Mucosa of descending colon (tissue), 3 donors: ENCODE measurements at places on chromosomes 4 and X. TPM values are rescaled to one million over a fixed set of nuclear protein-coding genes. Genes with fewer than 3 reads are reported as not detected.

GRCh38 chr4:86223472-86223871, 136.4 kb downstream of the MAPK10 start:
- DNase-seq: no peak

- no peak for DNase-seq
Observed at GRCh38 chrX:29083823-29084222, 496.6 kb downstream of the IL1RAPL1 start.

GRCh38 chr4:59537246-59537886, 1662.8 kb upstream of the ADGRL3 start:
- no peak for DNase-seq

DNA sequence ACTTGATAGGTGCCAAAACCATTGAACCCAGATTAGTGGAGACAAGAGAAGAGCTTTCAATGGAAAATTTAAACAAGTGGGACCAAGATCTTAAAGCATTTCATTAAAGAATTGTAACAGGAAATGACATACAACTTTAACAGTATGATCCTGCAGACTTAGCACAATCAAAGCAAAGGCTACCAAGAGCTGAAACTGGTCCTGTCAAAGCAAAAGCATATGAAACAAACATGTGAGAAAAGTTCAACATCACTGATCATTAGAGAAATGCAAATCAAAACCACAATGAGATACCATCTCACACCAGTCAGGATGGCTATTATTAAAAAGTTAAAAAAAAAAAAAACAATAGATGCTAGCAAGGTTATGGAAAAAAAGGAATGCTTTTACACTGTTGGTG, 425.6 kb downstream of the IL1RAPL1 start:
- no peak for DNase-seq

GATA1 gene
- total RNA-seq: not detected

ANKRD17 gene
- total RNA-seq: 62.4 TPM
